Aorta (tissue), 5 donors: ENCODE measurements at places on chromosomes 5 and 9.

- H3K36me3 ChIP-seq, result no peaks in the 10 kb centered on the region
- H3K4me1 ChIP-seq, result peaks cover 5% of the 10 kb centered on the region
- H3K4me3 ChIP-seq, result no peak overlapping the region
- H3K27ac ChIP-seq, result no peak overlapping the region
- no peaks in the 10 kb centered on the region for H3K27me3 ChIP-seq
These were observed 135.9 kb downstream of the ZSWIM6 start for GRCh38 chr5:61467766-61468482.

- H3K4me1 ChIP-seq, result no peaks in the 10 kb centered on the region
- no peaks in the 10 kb centered on the region for H3K36me3 ChIP-seq
- H3K4me3 ChIP-seq, result no peak overlapping the region
- no peak overlapping the region for H3K27ac ChIP-seq
- H3K27me3 ChIP-seq, result no peaks in the 10 kb centered on the region
These were observed 92.5 kb downstream of the TLE1 start for GRCh38 chr9:81596679-81597418.

- no peaks in the 10 kb centered on the region for H3K36me3 ChIP-seq
- no peak for DNase-seq
- no peak overlapping the region for H3K4me3 ChIP-seq
These were observed 194.4 kb upstream of the TLE4 start for GRCh38 chr9:79377339-79377855.

- no peak overlapping the region for H3K4me3 ChIP-seq
- no peak overlapping the region for H3K27ac ChIP-seq
These were observed 256.7 kb downstream of the NDUFS4 start for GRCh38 chr5:53817183-53817582.

- H3K4me1 ChIP-seq, result no peaks in the 10 kb centered on the region
- H3K4me3 ChIP-seq, result no peak overlapping the region
- H3K36me3 ChIP-seq, result no peaks in the 10 kb centered on the region
- no peak for DNase-seq
- H3K27ac ChIP-seq, result no peak overlapping the region
- H3K27me3 ChIP-seq, result no peaks in the 10 kb centered on the region
These were observed 9.1 kb upstream of the DNAJC25 start for GRCh38 chr9:111621895-111622480.
